ENCODE measurements at places on chromosomes 2 and 18. TPM values are rescaled to one million over a fixed set of nuclear protein-coding genes. Genes with fewer than 3 reads are reported as not detected.

Gene IL36G
- total RNA-seq: not detected

Gene KLHL30
- 5.5 TPM for total RNA-seq

Gene ANTXR1
- 40.9 TPM for total RNA-seq

Gene LONRF2
- 0.49 TPM for total RNA-seq

Gene MXD1
- 1.3 TPM for total RNA-seq

Gene AQP12B
- not detected for total RNA-seq

Gene RIT2
- not detected for total RNA-seq

Gene MPV17
- 79.9 TPM for total RNA-seq

Gene GPBAR1
- total RNA-seq: 0.16 TPM

Gene FBXO41
- total RNA-seq: 2.4 TPM

Gene ERBB4
- 5.2 TPM for total RNA-seq

Gene TUBA4A
- 36.1 TPM for total RNA-seq

All from mesangial cell (primary cell).